ENCODE measurements at places on chromosomes 7 and 10.

GRCh38 chr10:102231357-102232318, 5.5 kb downstream of the ELOVL3 start:
- DNase-seq = peak; percentile 51

GRCh38 chr7:96486681-96487080, 164.8 kb upstream of the SLC25A13 start:
- DNase-seq = no peak

- DNase-seq = no peak
Measured at GRCh38 chr10:12445701-12446334, 96.5 kb downstream of the CAMK1D start.

GRCh38 chr7:149498811-149499210, 1.2 kb upstream of the ZNF746 start:
- DNase-seq = no peak

GRCh38 chr7:44762300-44762699, 13.7 kb downstream of the ZMIZ2 start:
- no peak for DNase-seq

DNA sequence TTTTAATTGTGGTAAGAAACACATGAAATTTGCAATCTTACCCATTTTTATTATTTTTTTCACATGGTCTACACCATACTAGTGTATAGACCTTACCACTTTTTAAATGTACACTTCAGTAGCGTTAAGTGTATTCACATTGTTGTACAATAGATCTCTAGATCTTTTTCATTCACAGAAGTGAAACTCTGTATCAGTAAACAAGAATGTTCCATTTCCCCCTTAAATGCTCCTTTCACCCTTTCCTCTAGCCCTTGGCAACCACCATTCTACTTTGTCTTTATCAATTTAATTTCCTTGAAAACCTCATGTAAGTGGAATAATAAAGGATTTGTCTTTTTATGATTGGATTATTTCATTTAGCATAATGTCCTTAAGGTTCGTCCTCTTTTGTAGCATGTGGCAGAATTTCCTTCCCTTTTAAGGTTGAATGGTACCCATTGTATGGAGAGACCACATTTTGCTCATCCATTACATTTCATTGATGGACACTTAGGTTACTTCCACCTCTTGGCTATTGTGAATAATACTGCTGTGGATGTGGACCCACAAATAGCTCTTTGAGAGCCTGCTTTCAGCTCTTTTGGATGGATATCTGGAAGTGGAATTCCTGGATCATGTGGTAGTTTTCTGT, 45.7 kb downstream of the SNX10 start:
- no peak for DNase-seq

DNA sequence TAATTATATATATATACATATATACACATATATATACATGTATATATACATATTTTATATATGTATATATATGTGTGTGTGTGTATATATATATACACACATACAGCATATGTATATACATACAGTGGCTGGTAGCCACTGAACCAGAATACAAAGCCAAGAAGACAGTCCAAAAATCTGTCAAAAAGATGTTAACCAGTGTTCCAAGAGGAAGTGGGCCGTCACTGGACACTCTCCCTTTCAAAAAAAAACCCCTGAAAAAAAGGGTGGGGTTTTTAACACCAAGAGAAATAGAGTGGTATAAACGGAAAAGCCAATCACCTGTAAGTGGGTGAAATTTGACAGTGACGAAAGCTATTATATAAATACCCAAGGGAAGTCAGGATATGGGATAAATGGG, 31.1 kb upstream of the C1GALT1 start:
- no peak for DNase-seq

DNA sequence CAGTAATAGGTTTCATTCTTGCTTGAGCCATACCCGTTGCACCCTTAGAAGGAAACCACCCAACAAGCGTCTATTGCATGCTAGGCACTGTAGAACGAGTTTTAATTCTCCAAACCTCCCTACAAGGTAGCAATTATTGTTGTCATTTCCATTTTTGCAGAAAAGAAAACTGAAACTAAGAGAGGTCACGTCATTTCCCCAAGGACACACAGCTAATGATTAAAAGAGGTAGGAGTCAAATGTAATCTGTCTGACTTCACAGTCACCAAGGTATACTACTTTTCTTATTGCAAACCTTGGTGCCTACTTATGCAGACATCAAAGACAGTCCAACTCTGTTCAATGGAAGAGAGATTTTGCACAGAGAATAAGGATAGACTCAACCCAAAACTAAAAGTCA, 49.1 kb upstream of the C1QL3 start:
- no peak for DNase-seq

- DNase-seq = no peak
Measured at GRCh38 chr10:50572017-50572491, 51.7 kb downstream of the SGMS1 start.

GRCh38 chr7:14271441-14271840, 282.0 kb upstream of the ETV1 start:
- no peak for DNase-seq
